ENCODE measurements at places on chromosomes 4 and X.
A peak's percentile ranks its signal among the peaks of the same experiment; 100 is the strongest.

DNA sequence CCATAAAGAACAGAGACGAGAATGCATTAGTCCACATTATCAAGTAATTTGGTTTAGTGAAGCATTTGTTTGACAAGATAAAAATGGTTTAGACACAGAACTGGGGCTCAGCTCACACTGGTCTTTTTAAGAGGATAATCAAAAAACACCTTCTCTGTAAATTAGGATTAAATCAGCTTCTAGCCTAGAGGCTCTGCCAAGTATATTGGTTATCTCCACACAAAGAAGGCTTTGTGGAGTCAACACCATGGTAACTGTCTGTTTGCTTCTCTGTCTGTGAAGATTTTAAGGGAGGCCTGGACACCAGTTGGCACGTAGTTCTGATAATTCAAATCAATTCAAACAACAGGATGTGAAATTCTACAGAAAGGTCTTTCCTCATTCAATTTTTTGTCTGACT is 687.0 kb downstream of the DMD start:
- no peak for DNase-seq

- DNase-seq, result peak; percentile 57
Measured at GRCh38 chr4:181301735-181302710, 941.2 kb upstream of the TENM3 start.

GRCh38 chrX:38268011-38268410 is 47.3 kb upstream of the SRPX start:
- no peak for DNase-seq

GRCh38 chr4:55143858-55144257 is 18.5 kb upstream of the KDR start:
- DNase-seq, result no peak

- DNase-seq, result no peak
Measured at GRCh38 chr4:7333024-7333780, 101.5 kb downstream of the PSAPL1 start.

DNA sequence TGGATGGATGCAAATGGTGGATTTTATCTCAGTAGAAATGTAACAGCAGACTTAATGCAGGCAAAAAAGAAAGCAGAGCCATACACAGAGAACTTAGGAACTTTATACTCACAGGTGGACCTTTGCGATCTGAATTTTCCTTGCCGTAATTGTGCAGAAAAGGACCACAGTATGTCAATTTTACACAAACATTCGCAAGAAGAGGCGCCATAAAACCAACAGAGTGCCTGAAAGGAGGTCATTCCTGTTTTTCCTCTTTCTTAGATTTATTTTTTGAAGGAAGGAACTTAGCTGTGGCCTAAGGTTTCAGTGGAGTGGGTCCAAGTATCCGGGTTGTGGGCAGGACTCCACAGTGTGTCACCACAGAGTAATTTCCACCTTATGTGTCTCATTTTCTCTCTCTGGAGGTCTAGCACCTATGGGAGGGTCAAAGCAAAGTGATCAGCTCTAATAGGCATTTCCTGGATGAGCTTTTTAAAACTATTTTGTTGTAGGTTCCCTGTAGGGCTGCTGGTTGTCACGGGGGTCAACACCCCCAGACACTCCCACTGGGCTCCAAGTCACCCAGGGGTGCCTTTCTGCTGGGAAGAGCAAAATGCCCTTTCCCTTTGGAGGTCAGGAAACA is 24.7 kb upstream of the PBDC1 start:
- peak; percentile 18 for DNase-seq

DNA sequence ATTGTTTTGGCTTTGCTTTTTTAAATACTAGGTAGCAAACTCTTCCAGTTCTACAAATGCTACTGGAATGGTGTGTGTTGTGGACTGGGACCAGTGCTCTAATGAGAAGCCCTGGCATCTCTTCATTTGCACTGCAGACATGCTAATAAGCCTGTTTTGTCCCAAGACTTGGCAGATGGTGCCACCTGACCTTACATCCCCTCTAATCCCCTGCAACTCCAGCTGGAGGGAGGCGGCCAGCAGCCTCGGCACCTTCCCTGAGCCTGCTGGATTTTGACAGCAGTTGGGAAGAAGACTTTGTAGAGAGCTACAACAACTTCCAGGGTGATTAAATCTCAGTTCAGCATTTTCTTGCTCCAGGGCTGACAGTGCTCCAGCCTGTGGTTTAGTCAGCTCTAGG is 200.0 kb downstream of the DCLK2 start:
- no peak for DNase-seq

DNA sequence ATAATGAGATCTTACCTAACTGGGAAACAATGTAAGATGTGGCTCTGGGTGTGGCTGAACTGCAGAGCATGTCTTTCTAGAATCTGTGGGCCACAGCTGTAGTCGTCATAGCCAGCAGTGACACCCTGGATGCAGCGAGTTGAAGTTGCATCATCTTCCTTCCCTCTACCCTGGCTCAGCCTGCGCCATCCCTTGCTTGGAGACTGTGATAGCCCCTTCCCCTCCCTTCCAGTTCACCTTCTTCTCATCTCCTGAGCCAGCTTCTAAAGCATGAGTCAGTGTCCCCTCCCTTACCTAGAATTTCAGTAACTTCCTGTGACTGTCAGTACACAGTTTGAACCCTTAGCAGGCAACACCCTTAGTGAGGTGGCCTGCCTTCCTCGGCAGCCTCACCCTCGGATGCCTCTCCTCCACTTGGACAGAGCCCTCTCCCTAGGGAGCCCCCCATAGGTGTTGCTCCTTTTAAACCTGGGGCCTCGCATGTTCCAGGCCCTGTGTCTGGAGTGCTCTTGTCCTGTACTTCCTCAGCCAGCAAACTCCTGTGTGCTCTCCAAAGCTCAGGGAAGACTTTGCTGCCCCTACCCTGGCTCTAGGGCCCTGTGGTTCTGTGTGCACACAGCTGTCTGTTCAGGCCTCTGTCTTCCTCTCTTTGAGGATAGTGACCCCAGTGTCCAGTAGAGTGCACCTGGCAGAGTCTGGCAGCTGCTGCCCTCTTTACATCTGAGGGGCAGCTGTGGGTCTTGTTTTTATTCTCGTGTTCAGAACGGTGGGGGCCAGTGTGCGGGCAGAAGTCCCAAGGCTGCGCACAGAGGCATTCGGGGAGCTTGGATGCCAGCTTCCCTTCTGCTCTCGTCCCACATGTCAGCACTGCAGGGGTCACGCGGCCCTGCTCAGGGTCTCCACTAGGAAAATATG is 43.7 kb upstream of the TADA2B start:
- DNase-seq, result no peak

DNA sequence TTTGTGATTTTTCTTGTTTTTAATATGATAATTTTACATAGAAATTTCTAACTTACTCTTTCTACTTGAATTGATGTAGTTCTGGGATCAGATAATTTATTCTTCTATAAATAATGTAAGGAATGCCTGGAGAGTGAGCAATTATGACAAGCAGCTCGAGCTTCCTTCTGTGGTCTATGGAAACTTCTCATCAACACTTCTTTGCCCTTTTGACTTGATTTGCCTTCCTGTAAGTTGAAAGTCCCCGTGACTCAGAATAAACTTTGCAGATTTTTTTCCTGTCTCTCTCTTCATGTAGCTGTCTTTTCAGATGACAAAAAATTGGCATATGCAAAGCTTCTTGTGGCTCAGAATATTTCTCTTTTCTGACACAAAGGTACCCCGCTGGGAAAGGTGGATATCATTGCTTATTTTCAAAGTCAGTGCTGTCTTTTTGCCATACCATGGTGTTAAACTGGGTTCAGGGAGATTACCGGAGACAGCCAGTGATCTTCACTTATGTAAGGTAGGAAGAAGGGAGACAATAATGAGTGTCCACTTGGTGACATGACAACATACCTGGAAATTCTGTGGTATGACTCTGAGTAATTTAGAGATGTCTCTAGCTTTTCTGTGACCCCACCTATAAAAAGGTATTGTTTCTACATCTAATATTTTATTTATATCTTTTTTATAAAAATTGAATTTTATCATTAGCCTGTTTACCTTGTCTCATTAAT is 278.6 kb upstream of the GNPDA2 start:
- DNase-seq, result no peak

DNA sequence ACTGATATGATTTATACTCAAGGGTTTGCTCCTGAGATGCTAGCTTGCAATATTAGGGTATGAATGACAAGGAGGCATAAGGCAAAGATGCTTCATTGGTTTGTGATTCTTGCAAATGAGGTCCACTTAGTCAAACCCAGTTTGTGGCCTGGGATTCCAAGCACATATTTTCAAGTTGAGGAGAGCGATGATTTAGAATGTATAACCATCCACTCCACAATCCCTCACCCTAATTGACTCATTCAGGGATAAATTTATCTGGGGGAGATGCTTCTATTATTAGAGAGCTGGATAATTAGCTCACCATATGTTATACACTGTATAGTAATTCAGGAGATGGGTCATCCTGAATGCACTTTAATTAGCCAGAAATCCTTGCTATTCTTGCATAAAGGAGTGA is 118.3 kb upstream of the PUDP start:
- DNase-seq, result no peak

DNA sequence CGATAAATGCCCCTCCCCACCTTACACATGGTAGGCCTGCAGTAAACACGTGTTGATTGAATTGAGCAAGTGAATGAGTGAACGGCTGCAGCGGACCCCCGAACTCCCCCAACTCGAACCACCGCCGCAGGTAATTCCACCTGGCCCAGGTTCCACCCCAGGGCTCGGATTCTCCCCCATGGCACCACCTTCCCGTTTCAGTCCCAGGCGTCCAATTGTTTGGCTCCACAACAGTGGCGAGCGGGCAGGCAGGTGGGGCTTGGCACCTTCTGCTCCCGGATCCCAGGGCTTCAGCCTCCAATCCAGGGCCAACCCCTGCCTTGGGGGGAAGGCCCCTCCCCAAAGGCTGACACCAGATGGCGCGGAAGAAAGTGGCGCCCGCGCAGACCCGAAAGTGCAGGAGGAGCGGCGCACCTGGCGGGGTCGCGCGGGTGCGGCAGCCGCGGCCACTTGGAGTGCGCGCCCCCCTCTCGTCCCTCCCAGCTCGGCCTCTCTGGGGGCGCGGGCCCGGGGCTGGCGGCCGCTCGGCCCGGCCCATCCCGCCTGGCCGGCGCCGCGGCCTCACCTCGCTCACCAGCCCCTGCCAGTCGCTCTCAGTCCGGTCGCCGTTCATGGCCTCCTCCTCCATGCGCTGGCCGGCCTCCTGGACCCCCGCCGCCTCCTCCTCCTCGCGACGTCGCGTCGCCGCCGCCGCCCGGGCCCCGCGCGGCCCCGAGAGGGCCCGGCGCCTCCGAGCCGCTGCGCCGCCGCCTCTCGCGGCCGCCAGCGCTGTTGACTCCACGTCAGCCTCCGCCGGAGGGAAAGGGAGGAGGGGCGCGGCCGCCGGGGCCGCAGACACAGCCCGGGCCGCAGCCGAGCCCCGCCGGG is at the start of gene CCDC149:
Gene CCDC149, minus strand, starts transcription at position 791 of the 867 bp plus-strand sequence. Its CDS starts 178 bp downstream, at position 613.
- peak; percentile 77 for DNase-seq

GRCh38 chrX:136203438-136203837 is 47.8 kb downstream of the MAP7D3 start:
- DNase-seq, result no peak

DNA sequence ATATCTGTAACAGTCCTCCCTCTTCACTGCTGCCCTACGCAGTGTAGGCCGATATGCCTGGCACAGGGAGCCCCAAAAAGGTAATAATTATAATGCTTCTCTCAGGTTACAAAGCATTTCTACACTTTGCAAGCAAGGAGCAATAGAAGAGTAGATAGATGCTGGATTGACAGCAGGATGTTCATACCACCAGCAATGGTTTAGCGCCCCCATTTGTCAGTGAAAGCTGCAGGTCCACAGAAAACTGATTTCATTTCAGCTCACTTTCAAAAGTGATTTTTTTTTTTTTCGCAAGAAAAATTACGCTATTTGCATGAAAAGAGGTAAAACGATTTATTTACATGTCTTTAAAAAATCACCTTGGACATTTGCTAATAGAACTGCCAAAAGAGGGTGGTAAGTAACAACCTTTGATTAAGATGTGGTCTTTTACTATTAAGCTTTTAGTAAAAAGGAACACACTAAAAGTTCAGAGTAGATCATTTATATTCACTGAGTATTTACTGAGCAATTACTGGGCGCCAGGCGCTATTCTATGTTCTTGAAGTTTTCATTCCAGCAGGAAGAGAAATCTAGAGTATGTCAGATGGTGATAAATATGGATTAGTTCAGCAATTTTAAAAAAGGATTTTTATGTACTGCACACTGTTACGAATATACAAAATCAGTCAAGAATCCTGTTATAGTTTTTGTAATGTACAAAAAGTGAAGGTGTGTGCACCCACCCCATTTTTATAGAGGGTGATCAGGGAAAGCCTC is 34.4 kb downstream of the HPF1 start:
- DNase-seq, result peak; percentile 28

DNA sequence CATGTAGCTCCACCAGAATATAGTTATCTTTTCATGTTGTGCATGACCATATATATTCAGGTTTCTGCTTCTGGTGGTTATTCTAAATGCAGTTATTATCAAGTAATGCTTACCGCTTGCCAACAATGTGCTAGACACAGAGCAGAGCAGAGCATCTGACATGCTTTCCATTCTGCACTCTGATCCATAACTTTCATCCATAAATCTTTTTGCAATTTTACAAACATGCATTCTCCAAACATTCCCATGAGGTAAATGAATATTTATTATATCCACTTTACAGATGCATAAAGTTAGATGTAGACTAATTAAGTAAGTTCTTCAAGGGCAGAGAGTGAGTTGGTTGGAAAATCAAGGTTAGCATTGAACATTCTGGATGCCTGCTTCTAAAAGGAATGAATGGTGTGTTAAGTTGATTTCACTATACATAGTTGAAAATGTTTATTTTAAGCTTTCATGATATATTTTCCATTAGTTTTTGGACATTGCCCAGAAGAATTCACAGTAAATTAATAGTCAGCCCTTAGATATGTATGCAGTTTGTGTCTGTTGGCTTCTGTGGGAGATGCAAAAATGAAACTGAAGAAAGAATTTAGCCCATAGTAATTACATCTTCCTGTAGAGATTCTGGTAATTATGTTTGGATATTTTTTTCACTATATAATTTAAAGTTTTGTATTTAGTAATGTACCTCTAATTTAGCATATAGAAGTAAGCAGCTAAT is 867.8 kb downstream of the CCSER1 start:
- no peak for DNase-seq

DNA sequence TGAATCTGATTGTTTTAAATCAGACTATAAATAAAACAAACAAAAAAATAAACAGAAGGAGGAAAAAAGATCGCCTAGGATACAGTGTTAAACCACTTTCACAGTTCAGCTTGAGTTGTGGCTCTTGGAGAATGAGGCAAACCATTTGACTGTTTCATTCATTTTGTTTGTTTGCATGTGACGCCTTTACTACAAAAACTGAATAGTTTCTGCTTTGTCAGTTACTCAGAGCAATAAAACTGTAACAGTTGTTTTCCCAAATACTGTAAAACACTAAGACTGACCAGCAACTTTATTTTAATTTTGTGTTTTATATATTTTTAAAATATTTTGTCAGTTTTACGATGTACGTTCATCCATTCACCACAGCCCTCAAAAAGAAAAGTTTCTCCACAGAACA is 214.5 kb downstream of the FBXW7 start:
- DNase-seq, result no peak

- peak; percentile 37 for DNase-seq
Measured at GRCh38 chrX:38166478-38167083, 54.1 kb downstream of the SRPX start.

DNA sequence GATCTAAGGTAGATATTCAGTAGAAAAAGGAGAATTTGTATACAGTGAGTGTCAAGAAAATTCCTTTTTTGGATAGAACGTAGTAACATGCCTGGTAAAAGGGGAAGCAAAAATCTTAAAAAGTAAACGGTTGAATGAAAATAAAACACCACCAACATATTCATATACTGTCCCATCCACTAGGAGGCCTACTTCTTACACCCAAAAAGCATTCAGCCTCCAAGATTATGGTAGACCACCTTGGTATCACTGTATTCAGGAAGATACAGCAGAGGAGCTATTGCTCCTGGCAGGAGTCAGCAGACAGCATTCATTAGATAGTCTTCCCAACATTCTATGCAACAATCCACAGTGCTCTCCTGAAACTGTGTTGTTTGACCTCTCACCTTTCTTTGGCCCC is 274.6 kb upstream of the MAGEB2 start:
- DNase-seq, result no peak
